ENCODE measurements at places on chromosomes 16 and 17.

- no peak for DNase-seq
These were observed 12.9 kb downstream of the ITGAX start for GRCh38 chr16:31367853-31368252.

GRCh38 chr17:46026166-46027047 lies 27.4 kb downstream of the STH start:
- DNase-seq: no peak

GRCh38 chr17:67974598-67975066 lies 21.6 kb downstream of the C17orf58 start:
- no peak for DNase-seq

GRCh38 chr17:47203984-47204721 lies 5.0 kb upstream of the MYL4 start:
- DNase-seq: no peak

DNA sequence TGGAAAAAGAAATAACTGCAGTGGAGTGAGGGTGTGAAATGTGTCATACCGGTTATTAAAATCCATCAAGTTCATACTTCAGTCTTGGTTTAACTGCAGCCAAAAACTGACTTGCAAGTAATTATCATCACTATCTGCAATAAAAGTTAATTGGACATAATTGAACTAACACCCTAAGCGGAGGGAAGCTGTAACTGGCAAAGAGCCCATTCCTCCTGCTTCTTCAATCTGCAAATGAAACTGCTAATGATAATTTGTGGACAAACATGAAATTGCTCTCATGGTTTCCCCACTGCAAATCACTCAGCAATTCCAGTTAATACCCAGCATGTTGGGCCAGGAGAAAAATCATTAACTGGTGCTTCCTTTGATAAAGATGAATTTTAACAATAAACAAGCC lies 46.5 kb downstream of the FAM222B start:
- DNase-seq: peak; percentile 53

Measured in D341Med (cell line).